Lower leg skin (tissue), 4 donors: ENCODE measurements at places on chromosomes 5 and 9. TPM values are rescaled to one million over a fixed set of nuclear protein-coding genes. Genes with fewer than 3 reads are reported as not detected.

POC5 gene
- total RNA-seq = 10.6 TPM

- DNase-seq = no peak
Observed at GRCh38 chr9:31740705-31741104, 643.7 kb upstream of the ACO1 start.

FOXD1 gene
- 0.63 TPM for total RNA-seq

DNA sequence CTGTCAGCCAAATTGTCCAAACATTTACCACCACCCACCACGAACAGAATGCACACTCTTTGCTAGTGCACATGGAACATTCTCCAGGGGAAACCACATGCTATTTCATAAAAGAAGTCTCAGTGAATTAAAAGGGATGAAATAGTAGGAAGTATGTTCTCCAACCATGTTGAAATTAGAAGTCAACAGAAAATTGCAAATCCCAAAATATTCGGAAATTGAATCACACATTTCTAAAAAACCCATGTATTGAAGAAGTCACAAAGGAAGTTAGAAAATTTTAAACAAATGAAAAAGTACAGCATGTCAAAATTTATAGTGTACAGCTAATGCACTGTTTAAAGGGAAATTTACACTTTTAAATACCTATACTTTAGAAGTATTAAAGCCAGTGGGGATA is 50.8 kb downstream of the TGFBR1 start:
- DNase-seq = no peak

DNA sequence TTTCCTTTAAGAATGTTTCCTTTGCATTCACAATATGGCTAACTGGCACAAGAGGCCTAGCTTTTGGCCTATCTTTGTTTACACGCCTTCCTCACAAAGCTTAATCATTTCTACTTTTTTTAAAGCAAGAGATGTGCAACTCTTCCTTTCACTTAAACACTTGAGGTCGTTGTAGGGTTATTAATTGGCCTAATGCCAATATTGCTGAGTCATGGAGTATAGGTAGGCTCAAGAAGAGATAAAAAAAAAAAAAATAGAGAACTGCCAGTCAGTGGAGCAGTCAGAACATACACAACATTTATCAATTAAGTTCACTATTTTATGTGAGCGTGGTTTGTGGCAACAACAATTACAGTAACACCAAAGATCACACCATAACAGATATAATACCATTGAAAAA is 5.9 kb downstream of the FKBP15 start:
- no peak for DNase-seq

GRCh38 chr5:59317023-59317773 is 576.3 kb downstream of the PDE4D start:
- DNase-seq = no peak

GRCh38 chr5:168752416-168753190 is 173.4 kb upstream of the PANK3 start:
- no peak for DNase-seq

ANXA2R gene
- total RNA-seq = 2.7 TPM

DNA sequence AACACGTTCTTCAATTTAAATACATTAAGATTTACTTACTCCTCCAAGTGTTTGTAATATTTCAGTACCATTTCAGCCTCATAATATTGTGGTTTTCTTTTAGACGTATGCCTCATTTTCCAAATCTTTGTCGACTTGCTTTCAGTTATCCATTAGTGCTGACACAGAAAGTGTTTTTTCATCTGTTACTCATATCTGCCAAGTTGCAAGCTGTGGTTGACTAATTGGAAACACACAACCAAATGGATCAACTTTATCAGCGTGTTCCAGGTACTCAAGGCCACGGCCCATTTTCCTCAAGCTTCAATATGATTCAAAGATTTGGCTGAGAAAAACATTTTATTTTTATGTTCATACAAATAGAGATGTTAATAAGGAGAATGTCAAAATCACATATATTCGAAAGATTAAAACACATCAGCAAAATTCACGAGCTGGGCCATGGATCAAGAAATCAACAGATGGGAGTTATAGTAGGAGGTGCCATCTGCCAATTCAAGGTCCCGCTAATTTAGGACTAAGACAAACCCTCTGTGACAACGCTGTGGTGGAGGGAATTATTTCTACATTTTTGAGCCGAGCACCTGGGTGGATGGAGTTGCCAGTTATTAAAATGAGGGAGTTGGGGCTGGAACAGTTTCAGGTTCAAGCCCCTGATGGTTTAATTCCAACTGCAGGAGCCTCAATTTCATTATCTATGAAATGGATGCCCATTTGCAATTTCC is 27.2 kb upstream of the CCNJL start:
- DNase-seq = no peak

DNA sequence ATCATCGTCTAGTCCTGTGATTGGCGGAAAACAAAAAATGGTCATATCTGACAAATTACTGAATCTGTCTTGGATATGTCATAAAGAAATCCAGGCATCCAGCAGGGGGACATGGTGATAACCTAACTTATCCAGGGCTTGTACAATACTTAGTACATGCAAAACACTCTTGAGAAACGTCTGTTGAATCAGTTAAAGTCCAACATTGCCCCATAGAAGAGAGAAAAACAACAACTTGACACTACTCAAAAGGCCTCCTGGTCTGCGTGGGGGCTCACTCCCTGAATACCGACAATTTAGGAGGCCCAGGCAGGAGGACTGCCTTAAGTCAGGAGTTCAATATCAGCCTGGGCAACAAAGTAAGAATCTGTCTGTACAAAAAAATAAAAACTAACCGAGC is 217.5 kb downstream of the DCP2 start:
- no peak for DNase-seq

- DNase-seq = no peak
Observed at GRCh38 chr5:127976525-127976924, 107.0 kb upstream of the SLC12A2 start.

DNA sequence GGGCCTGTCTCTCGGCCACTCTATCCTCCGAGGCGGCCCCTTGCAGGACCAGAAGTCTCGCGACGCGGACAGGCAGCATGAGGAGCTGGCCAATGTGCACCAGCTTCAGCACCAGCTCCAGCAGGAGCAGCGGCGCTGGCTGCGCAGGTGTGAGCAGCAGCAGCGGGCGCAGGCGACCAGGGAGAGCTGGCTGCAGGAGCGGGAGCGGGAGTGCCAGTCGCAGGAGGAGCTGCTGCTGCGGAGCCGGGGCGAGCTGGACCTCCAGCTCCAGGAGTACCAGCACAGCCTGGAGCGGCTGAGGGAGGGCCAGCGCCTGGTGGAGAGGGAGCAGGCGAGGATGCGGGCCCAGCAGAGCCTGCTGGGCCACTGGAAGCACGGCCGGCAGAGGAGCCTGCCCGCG is 283.5 kb downstream of the ARHGEF28 start:
- DNase-seq = no peak

MYO10 gene
- 34.7 TPM for total RNA-seq

GRCh38 chr9:98742325-98743280 is 33.9 kb upstream of the GABBR2 start:
- DNase-seq = no peak

DNA sequence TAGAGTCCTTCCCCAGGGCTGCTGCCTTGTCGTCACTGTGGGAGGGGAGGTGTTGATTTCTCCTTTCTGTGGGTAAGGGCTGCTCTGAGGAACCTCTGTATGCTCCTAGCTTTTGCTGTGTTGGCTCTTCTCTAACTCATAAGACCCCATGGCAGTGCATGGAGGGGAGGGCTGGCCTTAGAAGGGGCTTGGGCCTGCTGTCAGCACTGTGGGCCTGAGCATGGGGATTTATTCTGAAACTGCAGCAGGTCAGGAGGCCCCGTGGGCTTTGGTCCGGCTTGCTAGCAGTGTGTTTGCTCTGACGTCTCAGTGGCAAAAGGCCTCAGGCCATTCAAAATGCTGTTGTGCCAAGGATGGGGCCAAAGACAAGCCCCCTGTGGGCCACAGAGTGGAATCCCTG is 6.8 kb downstream of the FGF18 start:
- DNase-seq = peak; percentile 36

CARD6 gene
- total RNA-seq = 3.3 TPM

GRCh38 chr5:89011778-89012711 is 129.1 kb upstream of the MEF2C start:
- DNase-seq = no peak
